CD8-positive, alpha-beta memory T cell (primary cell): ENCODE measurements at places on chromosomes 1 and 21.
A peak's percentile ranks its signal among the peaks of the same experiment; 100 is the strongest.

DNA sequence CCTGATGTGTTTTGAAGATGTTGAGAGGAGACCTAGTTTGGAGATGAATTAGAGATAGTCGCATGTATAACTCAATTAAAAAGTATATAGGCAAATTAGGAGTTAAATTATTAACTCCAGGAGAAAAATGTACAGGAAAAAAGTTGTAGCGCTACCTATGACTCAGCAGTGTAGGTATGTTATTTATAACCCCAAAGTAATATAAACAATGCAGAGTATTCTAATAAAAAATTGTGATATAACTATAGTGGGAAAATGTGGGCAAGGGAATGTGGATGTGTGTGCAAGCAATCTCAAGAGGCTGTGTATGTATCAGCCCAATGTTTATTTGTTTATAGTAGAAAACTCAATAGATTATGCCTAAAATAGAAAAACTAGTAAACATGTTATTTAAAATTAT, 144.5 kb downstream of the BRINP2 start:
- no peak for DNase-seq

DNA sequence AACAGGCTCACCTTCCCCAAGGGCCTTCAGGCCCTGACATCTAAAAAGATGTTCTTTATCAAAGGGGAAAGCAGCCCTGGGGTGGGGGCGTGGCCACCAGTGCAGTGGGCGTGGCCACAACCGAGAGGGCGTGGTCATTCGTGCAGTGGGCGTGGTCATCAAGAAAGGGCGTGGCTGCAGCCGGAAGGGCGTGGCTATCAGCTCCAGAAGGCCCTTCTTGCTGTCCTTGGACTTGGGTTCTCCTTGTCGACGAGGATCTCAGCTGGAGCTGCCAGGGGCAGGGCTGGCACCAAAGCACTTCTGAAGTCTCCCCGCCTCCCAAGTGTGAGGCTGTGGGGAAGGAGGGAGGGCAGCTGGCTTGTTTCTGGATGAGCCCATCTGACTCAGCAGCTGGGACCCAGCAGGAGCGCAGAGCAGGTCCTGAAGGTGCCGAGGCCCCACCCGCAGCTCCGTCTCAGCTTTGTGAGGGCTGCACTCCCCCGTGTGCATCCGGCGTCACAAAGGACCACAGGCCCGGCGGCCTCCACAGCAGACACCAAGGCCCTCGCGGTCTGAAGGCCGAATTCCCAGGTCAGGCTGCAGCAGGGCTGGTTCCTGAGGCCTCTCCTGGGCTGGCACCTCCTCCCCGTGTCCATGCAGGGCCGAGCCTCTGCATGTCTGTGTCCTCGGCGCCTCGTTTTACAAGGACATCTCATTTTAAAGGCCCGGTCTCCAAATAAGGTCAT, 12.8 kb downstream of the PDE9A start:
- DNase-seq, result peak; percentile 9

GRCh38 chr1:54800041-54800898, 853 bp downstream of the TTC22 start:
- DNase-seq, result no peak

DNA sequence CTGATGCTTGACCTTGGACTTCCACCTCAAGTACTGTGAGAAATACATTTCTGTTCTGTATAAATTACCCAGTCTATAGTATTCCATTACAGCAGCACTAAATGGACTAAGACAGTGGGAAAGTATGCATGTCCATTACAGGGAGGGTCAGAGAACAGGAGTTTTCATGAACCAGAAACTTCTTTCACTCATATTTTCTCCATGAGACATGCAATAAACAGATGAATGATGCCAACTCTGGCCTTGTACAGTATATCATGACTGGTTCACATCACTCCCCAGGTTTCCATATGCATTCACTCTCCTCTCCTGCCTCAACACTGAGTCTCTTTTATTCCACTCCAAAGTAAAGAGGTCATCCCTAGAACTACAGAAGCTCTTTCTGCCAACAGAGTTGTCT, 4.5 kb upstream of the IFI16 start:
- no peak for DNase-seq

- DNase-seq, result no peak
Observed at GRCh38 chr1:22915816-22916470, 56.7 kb downstream of the LACTBL1 start.

DNA sequence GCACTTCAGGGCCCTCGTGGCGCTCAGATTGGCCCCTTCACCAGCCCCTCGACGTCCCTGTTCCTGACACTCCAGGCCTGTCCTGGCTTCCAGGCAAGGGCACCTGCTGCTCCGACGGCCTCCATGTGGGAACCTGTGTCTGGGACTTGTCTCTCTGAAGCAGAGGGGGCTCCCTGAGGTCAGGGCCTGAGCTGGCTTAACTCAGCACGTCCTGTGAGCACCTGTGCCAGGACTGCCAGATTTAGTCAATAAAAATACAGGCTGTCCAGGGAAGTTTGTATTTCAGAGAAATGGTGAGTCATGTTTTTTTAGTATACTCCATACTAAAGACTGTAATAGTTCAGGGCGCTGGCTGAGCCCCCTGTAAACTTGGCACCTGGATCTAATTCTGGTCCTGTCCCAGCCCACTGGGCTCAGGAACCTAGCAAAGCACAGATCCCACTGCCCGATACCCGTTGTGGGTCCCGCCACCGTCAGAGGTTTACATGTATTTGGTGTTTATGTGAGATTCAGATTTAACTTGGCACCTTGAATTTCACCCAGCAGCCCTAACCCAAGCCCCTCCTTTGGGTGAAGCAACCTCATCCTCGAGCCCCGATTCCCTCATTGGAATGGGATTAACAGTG, 109.9 kb upstream of the IFFO2 start:
- no peak for DNase-seq

DNA sequence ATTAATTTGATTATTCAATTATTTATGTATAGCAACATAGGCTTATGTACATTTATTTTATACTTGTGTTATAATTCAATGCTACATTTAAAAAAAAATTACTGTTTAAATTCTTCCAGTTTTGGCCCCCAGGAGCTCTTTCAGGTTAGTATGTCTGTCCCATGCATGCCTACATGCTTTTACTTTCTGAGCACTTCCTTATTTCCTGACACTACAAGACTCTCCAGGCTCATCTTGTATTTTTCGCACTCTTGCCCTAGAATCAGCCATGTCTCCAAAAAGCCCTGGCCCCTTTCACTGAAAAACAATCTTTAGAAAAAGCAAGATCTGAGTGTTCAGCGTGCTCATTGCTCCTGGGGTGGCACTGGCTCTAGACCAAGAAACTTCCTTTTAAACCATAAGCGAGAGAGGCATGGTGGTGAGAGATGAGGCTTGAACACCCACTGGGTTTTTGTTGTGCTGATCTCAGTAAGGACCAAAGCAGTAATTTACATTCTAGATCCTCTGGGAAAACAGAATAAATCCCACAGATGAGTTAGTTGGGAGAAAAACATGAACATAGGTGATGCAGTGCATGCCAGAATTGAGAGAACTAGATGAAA, 95.0 kb downstream of the SLC30A10 start:
- DNase-seq, result no peak

DNA sequence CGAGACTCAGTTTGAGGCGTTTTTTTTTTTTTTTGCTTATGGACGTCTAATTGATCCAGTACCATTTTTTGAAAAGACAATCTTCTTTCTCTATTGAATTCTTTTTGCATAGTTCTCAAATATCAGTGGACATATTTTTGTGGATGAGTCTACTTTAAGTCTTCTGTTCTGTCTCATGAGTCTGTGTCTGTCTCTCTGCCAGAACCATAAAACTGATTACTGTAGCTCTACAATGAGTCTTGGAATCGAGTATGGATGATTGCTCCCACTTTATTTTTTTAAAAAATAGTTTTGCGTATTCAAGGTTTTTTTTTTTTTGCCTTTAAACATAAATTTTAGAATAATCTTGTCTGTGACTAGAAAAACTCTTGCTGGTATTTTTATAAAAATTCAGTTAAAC, 323.5 kb downstream of the ZNF326 start:
- DNase-seq, result no peak

DNA sequence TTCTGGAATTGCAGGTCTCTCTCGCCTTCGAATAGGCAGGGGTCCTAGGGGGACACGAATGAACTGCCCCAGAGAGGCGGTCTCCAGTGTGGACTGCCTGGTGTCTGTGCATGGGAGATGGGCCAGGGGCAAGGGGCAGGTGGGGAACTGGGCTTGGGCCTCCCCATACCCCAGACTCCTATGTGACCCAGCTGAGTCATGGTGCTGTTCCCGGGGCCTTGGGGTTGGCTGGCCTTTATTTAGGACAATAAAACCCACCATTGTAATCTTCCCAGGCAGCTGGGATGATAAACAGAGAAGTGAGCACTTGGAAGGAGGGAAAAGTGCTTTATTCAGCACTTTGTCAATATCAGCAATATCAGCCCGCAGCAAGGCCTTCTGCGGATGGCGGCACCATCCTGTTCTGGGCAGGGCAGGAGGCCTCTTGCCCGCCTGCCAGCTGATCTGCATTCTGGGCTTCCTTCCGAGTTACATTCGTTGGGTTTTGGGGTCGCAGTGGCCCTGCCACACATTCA, 209.0 kb upstream of the TMEM51 start:
- no peak for DNase-seq

DNA sequence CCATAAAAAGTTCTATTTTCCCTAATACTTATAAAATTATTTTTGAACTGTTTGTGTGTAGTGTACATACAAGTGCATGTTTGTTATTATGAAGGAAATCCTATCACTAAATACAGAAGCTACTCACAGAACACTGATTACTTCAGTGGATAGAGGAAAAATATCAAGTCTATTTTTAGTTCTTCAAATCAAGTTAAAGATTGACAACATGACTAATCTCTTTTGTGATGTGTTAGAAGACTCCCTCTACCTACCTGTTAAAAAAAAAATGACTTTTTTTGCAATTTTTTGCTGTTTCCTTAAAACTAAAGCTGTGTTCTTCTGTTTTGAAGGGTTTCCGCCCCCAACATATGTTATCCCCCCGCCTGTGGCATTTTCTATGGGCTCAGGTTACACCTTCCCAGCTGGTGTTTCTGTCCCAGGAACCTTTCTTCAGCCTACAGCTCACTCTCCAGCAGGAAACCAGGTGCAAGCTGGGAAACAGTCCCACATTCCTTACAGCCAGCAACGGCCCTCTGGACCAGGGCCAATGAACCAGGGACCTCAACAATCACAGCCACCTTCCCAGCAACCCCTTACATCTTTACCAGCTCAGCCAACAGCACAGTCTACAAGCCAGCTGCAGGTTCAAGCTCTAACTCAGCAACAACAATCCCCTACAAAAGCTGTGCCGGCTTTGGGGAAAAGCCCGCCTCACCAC, 45.5 kb downstream of the NCF2 start:
- DNase-seq, result no peak

- no peak for DNase-seq
Observed at GRCh38 chr1:15173863-15174614, 20.5 kb downstream of the TMEM51 start.

DNA sequence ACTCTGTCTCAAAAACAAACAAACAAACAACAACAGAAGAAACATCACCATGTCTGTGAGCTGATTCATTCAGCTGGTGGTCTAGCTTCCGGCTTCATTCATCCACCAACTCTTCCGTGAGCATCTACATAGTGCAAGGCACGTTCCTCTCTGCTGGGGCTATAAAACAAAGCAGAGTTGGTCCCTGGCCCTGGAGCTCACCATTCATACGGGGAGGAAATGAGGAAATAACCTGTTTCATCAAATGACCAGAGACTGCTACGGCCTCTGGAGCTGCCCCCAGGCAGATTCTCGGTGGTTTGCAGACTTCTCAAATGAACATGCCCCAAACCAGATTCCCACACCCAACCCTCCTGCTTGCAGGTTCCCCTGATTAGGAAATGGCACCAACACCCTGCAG, 41.0 kb upstream of the ID3 start:
- DNase-seq, result no peak

- DNase-seq, result no peak
Observed at GRCh38 chr1:25185409-25186160, 46.7 kb downstream of the SYF2 start.

GRCh38 chr1:25590096-25590824, 26.3 kb upstream of the MAN1C1 start:
- DNase-seq, result no peak

DNA sequence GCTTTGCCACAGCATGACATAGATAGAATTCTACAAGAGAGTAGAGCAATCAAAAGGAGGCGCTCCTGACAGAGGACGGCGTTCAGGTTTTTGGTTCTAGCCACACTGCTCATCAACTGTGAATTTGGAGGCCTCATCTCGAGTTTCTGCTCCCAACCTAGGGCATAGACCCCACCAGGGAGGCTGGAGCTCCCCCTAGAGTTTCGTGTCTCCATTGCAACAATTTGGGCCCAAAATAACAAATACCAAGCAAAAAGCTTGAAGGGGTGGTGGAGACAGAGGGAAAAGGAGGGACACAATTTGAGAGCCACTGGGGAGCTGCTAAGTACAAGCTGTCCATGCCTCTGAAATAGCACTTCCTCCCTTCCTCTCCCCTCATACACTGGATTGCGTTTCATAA, 297.0 kb downstream of the GPATCH2 start:
- DNase-seq, result no peak

GRCh38 chr1:36321119-36321951, 2.1 kb downstream of the EVA1B start:
- no peak for DNase-seq

- DNase-seq, result no peak
Observed at GRCh38 chr1:61420909-61421835, 303.8 kb downstream of the TM2D1 start.

DNA sequence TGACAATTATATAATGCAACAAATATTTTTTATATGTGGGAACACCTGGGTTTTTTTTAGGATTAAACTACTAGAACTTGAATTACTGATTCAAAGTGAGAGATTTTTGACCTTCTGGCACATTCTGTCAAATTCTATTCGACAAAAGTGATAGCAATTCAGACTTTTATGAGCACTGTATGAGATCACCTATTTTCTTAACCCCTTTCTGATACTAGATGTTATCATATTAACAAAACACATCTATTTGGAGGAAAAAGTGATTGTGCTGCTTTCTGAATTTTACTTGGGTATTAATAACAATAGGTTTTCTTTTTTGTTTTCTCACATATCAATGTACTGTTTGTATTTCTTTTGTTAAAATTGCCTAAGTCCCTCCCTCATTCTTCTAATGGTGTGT, 174.9 kb upstream of the GREM2 start:
- DNase-seq, result no peak

DNA sequence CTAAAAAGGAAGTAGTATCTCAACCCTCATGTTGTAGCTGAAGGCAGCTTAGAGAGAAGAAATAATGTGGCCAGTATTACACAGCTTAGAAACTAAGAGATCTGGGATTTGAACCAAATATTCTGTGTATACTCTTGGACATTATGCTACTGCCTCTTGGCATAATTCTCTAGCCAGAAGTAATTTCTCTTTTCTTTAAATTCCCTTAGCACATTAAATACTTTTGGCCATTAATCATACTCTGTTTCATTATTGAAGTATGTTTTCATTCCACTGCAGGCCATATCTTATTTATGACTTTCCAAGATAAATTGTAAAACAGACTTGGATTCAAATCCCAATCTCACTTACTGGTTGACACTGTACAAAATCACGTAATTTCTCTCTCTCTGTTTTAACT, 181.3 kb upstream of the SPAG17 start:
- no peak for DNase-seq
